ACHN (cell line): ENCODE measurements at places on chromosomes 7 and 10.
A peak's percentile ranks its signal among the peaks of the same experiment; 100 is the strongest.

DNA sequence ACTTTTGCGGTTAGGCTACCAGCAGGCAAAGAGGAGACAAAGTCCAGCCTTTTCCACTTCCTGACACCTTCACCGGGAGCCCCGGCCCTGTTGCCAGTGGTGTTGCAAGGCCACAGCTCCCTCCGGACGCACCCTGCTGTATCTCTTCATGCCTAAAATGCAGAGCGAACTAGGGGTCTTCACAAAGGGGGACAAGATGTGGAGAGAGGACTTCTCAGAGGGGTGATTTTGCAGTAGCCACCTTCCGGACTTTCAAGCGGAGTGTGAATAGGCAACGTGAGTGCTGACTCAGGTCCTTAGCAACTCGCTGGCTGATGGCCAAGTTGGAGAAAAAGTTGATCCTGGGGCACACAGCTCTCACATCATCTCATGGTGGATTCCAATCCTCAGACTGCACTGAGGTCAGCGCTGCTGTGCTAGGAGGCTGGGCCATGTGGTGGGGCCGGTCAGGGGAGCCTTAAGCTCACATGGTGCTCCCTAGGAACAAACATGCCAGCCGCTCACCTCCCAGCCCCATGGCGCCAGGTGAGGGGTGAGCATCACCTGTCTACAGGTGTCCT, 166.3 kb downstream of the LCOR start:
- peak; percentile 42 for DNase-seq

DNA sequence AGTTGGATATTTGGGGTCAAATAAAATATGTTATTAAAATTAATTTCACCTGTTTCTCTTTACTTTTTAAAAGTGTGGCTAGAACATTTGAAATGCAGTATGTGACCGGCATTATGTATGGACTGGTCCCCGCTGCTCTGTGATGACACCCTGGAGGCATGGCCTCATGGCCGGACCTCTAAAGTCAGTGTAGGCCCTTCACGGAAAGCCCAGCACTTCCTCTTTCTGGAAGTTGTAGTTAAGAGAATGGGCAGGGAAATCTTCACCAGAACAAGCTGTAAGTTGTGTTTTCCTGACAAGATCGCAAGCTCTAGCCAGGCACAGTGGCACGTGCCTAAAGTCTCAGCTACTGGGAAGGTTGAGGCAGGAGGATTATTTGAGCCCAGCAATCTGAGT, 38.3 kb upstream of the SRGN start:
- no peak for DNase-seq

DNA sequence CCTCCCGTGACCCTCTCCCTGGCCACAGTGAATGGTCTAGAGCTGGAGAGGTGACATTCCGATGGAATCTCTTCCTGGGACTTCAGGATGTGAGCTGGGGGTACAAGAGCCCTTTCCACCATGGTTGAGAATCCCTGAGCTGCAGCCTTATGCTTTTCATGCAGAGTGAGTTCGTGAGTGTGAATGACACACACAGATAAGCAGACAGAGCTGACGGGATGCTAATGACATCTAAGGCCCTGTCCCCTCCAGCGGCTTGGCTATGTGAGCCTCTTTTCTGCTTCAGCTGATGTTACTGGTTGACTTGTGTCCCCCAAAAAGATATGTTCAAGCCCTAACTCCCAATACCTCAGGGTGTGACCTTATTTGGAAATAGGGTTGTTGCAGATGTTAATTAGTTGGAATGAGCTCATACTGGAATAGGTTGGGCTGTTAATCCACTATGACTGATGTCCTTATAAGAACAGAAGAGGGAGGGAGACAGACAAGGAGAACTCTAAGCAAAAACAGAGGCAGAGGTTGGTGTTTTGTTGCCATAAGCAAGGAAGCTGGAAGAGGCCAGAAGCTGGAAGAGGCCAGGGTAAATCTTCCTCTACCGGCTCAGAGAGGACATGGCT, 111.1 kb upstream of the AFAP1L2 start:
- DNase-seq, result no peak

DNA sequence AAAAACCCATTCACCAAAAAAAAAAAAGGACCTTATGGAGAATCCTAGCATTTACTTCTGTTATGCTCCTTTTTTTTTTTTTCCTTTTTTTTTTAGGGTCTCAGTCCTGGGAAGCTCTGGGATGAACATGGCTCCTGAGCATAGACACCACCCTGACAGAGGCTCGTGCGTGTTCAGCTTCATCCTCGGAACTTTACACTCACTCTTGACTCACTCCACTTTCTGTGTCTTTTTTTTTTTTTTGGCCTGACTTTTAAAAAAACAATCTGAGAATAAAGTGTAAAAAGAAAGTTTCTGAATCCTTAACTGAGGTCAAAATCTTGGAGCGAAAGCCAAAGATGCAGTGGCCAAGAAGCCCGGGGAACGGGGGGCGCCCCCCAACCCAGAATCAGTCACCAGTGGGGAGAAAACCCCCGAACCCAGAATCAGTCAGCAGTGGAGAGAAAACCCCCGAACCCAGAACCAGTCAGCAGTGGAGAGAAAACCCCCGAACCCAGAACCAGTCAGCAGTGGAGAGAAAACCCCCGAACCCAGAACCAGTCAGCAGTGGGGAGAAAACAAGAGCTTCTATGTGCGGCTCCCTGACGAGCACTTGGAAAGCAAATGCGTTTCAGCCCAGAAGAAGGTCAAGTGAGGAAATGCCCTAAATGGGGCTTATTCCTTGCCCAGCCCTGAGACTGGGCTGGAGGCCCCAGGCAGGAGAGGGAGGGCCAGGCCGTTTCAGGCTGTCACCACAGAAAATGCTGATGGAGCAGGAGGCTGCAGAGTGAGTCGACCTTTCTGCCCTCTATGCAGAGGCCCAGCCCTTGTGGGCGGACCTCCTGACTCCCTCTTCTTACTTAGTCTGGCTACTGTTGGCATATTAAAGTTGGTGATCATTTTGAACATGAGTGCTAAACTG, 19.0 kb upstream of the PFKP start:
- peak; percentile 54 for DNase-seq

- DNase-seq, result no peak
Measured at GRCh38 chr7:70097645-70098044, 499.4 kb downstream of the AUTS2 start.

DNA sequence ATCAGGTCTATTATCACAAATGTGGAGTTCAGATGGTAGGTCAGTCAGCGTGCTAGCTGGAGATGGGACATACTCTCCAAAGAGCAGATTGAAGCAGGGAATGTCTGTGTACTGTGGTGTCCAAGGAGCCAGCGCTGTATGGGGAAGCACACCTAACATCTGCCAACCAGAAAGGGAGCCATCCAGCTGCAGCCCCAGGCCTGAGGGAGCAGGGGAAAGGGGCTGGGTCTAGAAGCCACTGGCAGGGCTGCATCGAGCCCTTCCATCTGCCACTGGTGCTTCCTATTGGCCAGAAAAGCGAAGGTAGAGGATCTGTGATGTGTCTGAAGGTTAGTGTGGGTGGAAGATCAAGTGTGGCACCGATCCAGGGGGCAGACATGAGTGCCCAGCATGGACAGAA, 8.0 kb upstream of the RAMP3 start:
- no peak for DNase-seq

DNA sequence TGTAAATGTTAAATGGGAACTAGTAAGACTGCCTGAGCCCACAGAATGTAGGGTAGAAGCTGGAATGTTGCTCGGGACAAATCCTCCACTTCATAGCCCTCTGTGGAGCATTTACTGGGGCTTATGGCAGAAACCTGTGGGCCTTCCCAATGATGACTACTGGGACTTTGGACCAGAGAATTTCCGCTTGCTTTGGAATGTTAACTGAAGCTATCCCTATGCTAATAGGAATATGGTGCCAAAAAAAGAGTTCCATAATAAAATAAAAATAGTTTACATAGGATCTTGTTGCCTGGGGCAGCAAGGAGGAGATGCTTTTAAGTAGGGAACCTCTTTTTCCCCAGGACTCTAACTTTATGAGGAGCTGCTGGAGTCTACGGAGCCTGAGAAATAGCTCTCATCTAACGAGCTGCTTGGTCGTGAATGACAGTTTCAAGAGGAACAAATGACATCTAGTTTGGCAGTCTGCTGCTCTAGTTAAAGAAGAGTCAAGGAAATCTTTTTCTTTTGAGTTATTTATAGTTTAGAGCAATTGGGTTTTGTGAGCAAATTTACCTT, 5.7 kb upstream of the DYNC2I1 start:
- DNase-seq, result no peak

DNA sequence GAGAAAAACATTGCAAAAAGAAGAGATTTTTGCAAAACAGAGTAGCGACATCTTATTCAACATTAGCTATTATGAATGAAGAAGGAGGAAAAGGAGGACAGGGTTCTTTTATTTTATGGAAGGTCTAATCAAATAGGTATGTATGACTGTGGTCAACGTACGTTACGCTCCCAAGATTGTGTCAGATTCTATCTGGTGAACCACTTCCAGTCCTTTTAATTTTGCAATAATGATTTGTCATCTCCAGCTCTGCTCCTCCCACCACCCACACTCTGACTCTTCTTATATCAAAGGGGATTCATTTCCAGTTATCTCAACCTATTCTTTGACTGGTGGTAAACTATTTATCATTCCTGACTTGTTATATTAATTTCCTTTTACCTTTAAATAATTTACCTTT, 259.9 kb downstream of the CACNA2D1 start:
- DNase-seq, result no peak

GRCh38 chr10:130958981-130959751, 352.4 kb downstream of the TCERG1L start:
- no peak for DNase-seq

- DNase-seq, result no peak
Measured at GRCh38 chr10:35581655-35582054, 23.5 kb upstream of the GJD4 start.

- no peak for DNase-seq
Measured at GRCh38 chr10:101222683-101223273, 6.5 kb downstream of the LBX1 start.

- no peak for DNase-seq
Measured at GRCh38 chr10:75616076-75616475, 184.7 kb downstream of the LRMDA start.

GRCh38 chr7:116173051-116174028, 37.0 kb upstream of the TES start:
- DNase-seq, result peak; percentile 82

DNA sequence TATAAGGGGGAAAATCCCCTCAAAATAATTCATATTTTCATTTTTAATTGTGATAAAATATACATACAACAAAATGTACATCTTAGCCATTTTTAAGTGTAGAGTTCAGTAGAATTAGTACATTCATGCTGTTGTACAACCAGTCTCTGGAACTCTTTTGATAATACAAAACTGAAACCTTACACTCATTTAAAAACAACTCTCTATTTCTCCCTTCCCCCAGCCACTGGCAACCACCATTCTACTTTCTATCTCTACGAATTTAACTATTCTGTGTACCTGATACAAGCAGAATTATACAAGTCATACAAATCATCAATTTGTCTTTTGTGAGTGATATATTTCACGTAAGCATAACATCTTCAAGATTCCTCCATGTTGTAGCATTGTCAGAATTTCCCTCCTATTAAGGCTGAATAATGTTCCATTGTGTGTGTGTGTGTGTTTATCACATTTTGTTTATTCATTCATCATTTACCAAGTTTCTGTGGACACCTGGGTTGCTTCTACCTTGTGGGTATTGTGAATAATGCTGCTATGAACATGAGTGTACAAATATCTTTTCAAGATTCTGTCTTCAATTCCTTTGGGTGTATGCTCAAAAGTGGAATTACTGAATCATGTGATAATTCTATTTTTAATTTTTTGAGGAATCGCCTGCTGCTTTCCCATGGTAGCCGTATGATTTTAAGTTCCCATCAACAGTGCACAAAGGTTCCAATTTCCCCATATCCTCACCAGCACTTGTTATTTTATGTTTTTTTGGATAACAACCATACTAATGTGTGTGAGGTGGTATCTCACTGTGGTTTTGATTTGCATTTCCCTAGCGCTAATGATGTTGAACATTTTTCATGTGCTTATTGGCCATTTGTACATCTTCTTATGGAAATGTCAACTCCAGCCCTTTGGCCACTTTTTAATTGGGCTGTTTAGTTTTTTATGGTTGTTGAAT, 4.7 kb upstream of the EBLN1 start:
- no peak for DNase-seq

DNA sequence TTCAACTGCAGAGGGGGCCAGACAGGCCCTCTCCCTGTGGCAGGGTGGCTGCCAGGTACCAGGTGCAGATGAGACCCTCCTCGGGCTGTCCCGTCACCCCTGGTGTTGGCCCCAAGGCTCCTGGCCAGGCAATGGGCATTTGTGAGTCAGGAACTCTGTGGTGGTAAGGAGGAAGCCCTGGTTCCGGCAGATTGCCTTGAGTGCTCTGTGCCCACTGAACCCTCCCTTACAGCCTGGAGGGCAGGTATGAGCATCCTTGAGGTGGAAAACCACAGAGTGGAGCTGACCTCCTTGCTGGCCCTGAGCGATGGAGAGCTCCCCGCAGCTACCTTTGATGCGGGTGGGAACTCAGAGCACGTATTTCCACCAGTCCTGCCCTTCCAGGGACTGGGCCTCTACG, 2.0 kb downstream of the PAOX start:
- DNase-seq, result no peak

- no peak for DNase-seq
Measured at GRCh38 chr7:139047970-139048369, 12.1 kb upstream of the ZC3HAV1L start.

DNA sequence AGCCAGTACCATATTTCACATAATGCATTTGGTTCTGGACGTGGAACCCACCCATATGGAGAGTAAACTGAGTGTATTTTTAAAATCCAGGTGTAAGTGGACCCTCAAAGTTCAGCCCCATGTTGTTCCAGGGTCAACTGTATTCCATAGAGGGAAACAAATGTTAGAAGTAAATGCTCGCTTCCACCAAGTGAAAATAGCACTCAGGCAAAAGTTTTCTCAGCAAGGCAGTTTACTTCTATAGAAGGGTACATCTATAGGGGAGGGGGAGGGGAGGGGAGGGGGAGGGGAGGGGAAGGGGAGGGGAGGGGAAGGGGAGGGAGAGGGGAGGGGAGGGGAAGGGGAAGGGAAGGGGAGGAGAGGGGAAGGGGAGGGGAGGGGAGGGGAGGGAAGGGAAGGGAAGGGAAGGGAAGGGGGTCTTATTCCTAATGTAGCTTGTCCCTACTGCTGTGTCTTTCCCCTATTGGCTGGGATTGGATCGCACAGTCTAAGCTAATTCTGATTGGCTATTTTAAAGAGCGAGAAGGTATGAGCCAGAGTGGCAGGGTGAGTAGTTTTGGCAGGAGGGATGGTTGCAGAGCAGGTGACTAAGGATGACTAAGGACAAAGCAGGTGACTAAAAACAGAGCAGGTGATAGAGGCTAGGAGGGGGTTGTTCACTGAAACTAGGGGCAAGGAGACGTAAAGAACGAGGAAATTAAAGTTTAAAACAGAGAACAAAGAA, 29.1 kb downstream of the GARIN1A start:
- DNase-seq, result no peak

- DNase-seq, result no peak
Measured at GRCh38 chr7:158400601-158401225, 186.9 kb downstream of the PTPRN2 start.

DNA sequence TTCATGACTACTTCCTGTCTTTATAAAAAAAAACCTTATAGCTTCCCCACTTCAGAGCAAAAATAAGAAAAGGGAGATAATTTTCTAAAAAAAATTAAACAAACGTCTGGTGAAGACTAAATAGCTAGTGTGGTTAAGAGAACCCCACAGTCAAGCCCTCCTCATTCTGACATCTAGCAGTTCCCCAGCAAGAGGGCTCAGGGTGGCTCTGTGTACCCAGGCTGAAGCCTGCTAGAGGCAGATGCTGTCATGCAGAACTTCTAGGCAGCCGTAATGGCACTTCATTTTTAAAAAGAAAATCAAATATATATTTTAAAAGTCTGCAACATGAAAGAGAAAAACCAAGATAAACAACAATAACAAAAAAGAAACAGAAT, 223.1 kb upstream of the KLF14 start:
- DNase-seq, result no peak

- DNase-seq, result no peak
Measured at GRCh38 chr10:87691506-87692070, 31.9 kb downstream of the PAPSS2 start.

GRCh38 chr10:114110174-114110972, 63.6 kb downstream of the CCDC186 start:
- DNase-seq, result peak; percentile 40
